MCF 10A (cell line): ENCODE measurements at places on chromosomes 2 and 18. TPM values are rescaled to one million over a fixed set of nuclear protein-coding genes. Genes with fewer than 3 reads are reported as not detected.

The SLC11A1 gene
- 0.09 and 0.32 TPM in 2 replicates for total RNA-seq

The AGXT gene
- total RNA-seq: not detected in 2 replicates

The CIB4 gene
- not detected in 2 replicates for total RNA-seq

The CDKL4 gene
- 1.1 TPM in 1 of 2 replicates, not detected in the other for total RNA-seq

The MAPK4 gene
- total RNA-seq: 0.21 TPM in 1 of 2 replicates, not detected in the other

The ARHGAP15 gene
- total RNA-seq: 0.61 TPM in 1 of 2 replicates, not detected in the other

The RNPEPL1 gene
- total RNA-seq: 31.5 and 33.7 TPM in 2 replicates
